ENCODE measurements at places on chromosomes 2 and 18. TPM values are rescaled to one million over a fixed set of nuclear protein-coding genes. Genes with fewer than 3 reads are reported as not detected.

- peak; percentile 95 for DNase-seq
These were observed 143.3 kb downstream of the MREG start for GRCh38 chr2:215870088-215870490.

DNA sequence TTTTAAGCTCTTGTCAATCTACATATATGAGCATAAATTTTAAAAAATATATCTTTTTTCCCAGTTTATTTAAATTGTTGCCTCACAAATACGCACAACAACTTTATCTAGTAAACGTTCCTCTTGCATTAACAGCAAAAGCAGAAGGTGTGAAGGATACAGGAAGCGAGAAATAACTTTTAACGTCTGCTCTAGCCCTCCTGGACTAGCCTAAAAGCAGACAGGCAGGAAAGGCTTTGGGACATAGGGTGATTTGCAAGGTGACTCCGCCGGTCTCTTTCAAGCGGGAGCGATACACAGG, 434 bp upstream of the DUSP19 start:
- DNase-seq: no peak

- no peak for DNase-seq
These were observed 110.7 kb downstream of the ZEB2 start for GRCh38 chr2:144409241-144409640.

DNA sequence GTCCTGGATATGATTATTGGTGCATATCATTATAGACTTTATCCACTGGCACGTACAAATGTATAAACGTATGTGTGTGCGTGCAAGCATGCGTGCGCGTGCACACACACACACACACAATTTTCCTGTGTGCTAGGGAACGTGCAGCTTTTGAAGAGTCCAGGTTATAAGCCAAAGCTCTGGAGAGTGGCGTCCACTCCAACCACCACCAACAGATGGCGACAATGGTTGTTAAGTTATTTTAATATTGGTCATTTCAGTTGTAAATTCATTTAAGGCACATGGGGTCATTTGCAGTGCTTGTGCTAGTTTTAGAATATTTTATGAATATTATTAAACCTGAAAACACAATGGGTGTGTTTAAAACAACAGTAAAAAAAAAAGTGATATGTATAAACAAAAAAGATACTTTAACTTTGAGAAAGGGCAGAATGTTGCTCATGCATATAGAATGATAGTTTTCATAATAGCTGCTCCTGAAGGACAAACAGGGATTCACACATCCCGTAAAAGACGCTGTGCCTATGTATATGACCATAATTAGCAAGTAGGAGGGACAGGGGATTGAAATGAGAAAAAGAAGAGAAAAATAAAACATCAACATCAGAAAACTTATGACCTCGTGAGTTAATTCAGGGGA, 124.2 kb upstream of the ITGB6 start:
- DNase-seq: peak; percentile 79

- DNase-seq: no peak
These were observed 33.1 kb upstream of the POLE4 start for GRCh38 chr2:74925361-74925786.

CCDC68 gene
- total RNA-seq: 7.4 TPM

DHRS9 gene
- not detected for total RNA-seq

SIX3 gene
- total RNA-seq: not detected
